ENCODE measurements at places on chromosomes 2 and 18. TPM values are rescaled to one million over a fixed set of nuclear protein-coding genes. Genes with fewer than 3 reads are reported as not detected.

The SERPINB13 gene
- total RNA-seq = not detected

The PCARE gene
- not detected for total RNA-seq

The SLC16A14 gene
- 0.37 TPM for total RNA-seq

The CYP26B1 gene
- total RNA-seq = not detected

The RTKN gene
- 17.6 TPM for total RNA-seq

The CEBPZOS gene
- total RNA-seq = 20.0 TPM

The NT5C1B gene
- not detected for total RNA-seq

The TMEM247 gene
- not detected for total RNA-seq

The UCN gene
- total RNA-seq = 0.30 TPM

The AKAIN1 gene
- not detected for total RNA-seq

The TRIM43 gene
- total RNA-seq = not detected

The ALPP gene
- total RNA-seq = not detected

Data from smooth muscle cell of the umbilical artery (primary cell).